Lower lobe of right lung (tissue), 2 donors: ENCODE measurements at places on chromosomes 13 and 19.

DNA sequence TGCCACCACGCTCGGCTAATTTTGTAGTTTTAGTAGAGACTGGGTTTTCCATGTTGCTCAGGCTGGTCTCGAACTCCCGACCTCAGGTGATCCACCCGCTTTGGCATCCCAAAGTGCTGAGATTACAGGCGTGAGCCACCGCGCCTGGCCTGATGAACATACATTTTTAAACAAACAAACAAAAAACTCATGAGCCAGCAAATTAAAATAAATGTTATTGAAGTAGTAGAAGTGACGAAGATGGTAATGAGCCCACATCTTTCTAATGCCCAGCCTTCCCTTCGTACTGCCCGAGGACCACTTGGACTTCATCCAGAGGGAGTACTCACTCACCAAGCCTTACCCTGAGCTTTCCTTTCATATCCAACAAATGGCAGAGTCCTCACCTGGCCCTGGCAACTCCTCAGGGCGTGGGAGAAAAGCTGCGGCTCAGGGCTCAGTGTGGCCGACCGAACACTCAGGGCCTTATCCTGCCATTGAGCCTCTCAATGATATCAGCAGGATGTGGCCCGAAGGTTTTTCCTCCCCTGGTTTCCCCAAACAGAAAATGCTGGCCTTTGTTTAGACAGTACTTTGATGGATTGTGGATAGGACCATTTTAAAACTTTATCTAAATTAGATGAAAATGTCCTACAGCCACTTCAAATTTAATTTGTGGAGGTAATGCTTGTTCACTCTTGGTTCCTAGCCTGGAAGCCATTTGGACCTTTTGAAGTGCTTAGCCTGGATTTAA is 22.8 kb upstream of the ABCC4 start:
- DNase-seq = no peak

- DNase-seq = no peak
These were observed 2.8 kb downstream of the CPAMD8 start for GRCh38 chr19:17023805-17024204.

DNA sequence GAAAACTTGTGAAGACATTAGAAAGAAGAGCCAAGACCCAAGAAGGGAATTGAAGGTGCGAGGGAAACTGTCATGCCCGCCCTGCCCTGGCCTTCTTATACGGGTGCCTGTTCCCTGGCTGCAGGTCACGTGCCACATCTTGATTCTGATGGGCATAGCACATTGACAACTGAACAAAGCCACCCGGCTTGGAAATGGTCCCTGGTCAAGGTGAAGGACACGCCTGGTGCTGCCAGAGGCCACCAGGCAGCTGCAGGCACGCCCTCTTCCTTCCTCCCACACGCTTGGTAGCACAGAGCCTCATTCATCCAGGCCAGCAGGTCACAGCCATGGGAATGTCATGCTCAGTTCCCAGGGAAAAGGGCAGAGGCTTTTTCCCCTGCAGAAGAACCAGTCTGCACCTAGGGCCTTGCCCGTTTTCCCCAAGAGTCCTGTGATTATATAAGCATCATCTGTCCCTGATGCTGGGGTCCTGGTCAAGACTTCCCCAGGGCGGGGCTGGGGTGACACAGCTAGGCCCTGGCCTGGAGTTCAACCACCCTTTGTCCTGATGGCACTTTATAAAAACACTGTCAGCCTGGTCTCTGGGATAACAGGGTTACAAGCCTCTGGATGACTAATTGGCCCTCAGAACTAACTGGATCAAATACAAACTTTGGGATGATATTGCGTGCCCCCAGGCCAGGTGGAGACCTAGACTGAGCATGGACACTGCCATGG is 56.0 kb downstream of the CDADC1 start:
- no peak for DNase-seq

DNA sequence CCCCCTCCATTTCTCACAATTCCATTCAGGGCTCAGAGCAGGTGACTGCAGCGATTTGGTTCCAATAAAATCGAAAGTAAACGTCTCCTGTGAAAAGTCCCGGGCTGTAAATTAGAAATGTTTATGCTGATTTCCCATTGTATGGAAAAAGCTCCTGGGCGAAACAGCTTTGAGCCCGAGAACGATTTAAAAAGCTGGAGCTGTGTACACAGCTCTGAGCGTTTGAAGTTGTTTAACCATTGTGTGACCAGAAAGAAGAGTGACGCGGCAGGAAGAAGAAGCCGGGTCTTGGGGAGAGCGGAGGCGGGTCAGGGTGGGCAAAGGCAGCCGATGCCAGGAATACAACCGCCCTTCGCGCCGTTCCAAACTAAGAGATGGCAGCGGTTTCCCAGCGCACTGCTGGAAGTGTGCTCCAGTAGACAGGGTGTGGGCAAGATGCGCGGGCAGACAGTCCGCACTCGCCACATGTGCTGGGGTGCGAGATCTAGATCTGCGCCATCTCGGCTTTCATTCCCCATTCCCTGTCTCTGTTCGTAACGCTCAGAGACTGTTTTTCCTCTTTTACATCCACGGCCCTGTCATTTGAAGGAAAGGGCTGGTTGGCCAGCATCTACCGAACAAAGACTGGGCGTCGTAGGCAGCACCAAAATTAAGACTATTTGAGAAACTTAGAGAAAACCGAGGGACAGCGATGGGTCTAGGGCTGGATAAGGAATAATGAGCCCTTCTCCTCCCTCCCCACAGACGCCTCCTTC is 960 bp upstream of the GSX1 start:
- no peak for DNase-seq

DNA sequence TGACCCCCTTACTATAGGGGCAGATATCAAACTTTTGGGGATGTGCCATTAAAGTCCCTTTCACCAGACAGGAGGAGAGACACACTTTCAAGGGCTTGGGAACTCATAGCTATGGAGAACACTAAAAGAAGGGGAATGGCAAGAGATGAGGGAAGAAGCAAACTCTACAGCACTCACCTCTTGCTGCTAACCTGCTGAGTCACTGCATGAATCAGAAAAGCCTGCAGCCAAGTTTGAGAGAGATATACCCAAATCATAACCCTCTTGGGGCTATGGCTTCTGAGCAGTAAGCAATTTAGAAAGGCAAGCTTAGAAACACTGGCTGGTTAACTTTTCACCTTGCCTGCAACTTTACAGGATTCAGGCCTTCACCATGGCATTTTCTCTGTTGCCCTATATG is 1028.0 kb downstream of the UQCRFS1 start:
- DNase-seq = no peak

DNA sequence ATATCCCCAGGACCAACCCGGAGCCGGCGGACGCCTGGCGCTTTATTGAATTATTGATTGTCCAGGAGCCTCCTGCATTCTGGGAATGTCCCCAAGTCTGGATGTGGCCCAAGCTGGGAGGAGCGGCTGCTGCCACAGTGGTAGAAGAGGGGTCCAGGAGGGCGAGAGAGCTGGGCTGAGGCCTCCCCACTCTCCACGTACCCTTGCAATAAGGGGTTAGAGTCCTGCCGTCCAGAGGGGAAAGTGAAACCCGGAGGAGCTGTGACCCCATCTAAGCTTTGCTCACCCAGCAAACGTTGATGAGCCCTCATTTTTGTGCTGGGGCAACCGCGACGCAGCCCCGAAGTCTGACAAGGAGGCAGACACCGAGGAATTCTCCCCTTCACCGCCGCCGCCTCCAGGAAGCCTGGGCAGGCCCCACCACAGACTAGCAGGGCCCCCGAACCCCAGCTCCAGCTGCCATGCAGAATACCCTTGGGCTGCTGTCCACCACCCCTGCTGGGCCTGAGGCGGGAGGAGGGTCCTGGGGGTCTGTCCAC is 1.4 kb upstream of the C2CD4C start:
- no peak for DNase-seq

DNA sequence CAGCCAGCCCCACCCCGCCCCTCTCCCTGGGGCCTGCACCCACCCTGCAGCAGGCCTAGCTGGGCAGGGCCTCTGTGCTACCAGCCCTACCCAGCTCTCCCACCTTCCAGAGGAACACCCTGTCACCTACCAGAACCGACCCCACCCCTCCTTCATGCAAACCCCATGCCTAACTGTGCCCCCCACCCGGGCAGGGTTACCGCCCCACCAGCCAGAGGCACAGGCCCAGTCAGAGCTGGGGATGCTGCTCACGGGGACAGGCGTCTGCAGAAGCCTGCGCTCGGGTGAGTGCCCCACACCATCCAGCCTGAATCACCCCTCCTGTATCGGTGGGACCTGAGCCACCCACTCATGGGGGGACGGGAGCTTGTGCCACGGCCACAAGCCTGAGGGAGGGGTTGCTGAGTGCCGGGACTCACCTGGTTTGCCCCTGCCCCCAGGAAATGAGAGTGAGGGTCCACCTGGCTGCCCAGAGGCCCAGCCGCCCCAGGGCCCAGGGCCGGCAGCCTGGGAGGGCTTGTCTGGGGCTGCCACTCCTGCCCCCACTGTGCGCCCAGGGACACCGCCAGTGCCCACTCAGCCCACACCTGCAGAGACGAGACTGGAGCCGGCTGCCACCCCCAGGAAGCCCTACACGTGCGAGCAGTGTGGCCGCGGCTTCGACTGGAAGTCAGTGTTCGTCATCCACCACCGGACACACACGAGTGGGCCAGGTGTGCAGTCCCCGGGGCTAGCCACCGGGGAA is 3.8 kb downstream of the ZNF446 start:
- no peak for DNase-seq

- DNase-seq = no peak
These were observed 80.5 kb upstream of the MBNL2 start for GRCh38 chr13:97141564-97142005.

GRCh38 chr13:33489563-33489962 is 204.0 kb upstream of the STARD13 start:
- no peak for DNase-seq

DNA sequence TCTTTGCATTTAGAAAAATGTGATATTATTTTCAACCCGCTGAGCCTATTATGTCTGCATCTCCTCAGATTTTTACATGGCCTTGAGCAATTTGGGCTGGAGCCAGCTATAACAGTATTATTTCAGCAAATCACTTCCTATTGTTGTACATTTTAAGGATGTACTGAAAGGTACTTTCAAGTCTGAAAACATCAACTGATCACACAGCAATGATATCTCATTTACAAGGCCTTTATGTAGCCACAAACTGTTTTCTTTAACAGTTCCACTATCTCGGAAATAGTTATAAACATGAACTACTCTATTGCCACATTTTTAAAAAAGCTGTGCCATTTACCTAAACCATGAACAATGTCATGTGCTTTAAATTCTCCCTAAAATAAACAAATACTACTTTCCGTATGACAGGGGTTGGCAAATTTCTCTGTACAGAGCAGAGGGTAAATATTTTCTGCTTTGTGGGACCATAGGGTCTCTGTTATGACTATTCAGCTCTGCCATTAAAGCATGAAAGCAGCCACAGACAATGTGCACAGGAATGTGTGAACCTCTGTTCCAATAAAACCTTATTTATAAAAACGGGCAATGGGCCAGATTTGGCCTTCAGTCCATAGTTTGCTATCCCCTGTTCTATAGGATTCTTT is 560.4 kb downstream of the GPC6 start:
- no peak for DNase-seq

DNA sequence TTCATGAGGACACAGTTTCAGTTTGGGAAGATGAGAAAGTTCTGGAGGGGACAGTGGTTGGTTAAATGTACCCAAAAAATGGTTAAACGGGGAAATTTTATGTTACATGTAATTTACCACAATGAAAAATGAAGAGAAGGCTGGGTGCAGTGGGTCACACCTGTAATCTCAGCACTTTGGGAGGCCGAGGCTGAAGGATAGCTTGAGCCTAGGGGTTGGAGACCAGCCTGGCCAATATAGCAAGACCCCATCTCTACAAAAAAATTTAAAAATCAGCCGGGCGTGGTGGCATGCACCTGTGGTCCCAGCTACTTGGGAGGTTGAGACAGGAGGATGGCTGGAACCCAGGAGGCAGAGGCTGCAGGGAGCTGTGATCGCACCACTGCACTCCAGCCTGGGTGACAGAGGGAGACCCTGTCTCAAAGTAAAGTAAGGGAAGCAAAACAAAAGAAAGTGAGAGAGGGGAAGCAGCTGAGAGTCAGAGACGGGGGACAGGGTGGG is 17.2 kb downstream of the GNG7 start:
- DNase-seq = no peak

DNA sequence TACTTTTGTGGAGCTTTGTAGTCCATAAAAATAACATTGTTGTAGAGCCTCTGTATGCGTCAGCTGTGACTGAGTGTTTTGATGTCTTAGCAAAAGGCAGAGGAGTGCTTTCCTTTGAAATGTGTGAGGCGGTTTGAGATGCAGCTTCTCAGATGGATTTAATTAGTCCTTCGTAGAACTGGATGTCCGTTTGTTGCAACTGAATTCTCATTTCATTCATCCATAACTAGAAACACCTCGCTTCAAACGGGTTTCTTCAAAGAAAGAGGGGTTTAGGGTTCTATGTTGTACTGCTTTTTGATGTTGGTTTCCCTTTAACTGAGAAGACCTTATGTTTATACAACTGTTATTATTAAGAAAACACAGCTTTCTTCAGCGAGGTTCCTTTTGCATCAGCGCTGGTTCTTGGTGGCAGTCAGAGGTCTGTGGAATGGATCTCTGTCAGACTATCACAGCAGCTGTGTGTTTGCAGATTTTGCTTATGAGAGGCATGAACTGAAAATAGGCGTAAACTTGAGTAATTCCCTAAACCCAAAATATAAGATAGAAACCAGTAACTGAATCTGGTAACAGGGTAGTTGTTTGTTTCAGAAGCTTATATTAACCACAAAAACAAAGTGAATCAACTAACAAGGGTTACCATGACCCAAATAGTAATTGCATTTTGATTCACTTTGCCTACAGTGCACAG is 194.4 kb downstream of the GGACT start:
- no peak for DNase-seq

- no peak for DNase-seq
These were observed 145.2 kb downstream of the GGACT start for GRCh38 chr13:100443278-100443997.

GRCh38 chr13:43786766-43787517 is at the start of gene ENOX1:
TSS of gene ENOX1 (minus strand) at chr13:43786972.
- DNase-seq = peak; percentile 46

- no peak for DNase-seq
These were observed 11.4 kb downstream of the CHAMP1 start for GRCh38 chr13:114325729-114326128.

- no peak for DNase-seq
These were observed 25.3 kb downstream of the SLITRK5 start for GRCh38 chr13:87696458-87696857.

- DNase-seq = no peak
These were observed 487.4 kb downstream of the LMO7 start for GRCh38 chr13:76123548-76123947.

DNA sequence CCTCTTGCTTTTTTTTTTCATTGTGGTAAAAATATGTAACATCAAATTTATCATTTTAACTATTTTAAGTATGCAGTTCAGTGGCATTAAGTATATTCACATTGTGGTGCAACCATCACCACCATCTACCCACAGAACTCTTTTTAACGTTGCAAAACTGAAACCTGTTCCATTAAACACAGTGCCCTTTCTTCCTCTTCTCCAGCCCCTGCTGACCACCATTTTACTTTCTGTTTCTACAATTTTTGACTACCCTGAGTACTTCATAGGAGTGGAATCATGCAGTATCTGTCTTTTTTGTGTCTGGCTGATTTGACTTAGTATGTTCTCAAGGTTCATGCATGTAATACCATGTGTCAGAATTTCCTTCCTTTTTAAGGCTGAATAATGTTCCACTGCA is 153.1 kb downstream of the FGF9 start:
- DNase-seq = no peak

GRCh38 chr19:8302357-8302691 is 5.8 kb downstream of the CD320 start:
- peak; percentile 45 for DNase-seq

- no peak for DNase-seq
These were observed 10.4 kb upstream of the ASF1B start for GRCh38 chr19:14146789-14147216.

- no peak for DNase-seq
These were observed 72.1 kb downstream of the KLF12 start for GRCh38 chr13:74061926-74062595.
